ENCODE measurements at places on chromosomes 4 and X.
A peak's percentile ranks its signal among the peaks of the same experiment; 100 is the strongest.

DNA sequence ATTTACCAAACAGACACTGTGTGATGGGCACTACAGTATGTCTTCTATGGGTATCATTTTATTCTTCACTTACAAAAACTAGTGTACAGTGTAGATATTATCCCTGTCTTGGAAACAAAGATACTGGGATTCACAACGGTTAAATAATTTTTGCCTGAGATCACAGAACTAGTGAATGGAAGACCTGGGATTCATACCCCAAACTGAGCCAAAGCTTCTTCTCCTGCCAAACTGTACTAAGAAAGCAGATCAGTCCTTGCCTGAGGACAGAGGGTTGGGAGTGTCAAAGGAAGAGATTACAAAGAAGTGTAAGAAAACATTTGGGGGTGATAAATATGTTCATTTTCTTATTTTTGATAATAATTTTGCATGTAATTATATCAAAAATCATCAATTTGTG, 43.1 kb downstream of the PPA2 start:
- H3K4me1 ChIP-seq = no peaks in the 10 kb centered on the region
- no peak for DNase-seq
- H3K4me3 ChIP-seq = no peak overlapping the region
- no peaks in the 10 kb centered on the region for H3K27me3 ChIP-seq
- H3K36me3 ChIP-seq = peaks cover 24% of the 10 kb centered on the region

DNA sequence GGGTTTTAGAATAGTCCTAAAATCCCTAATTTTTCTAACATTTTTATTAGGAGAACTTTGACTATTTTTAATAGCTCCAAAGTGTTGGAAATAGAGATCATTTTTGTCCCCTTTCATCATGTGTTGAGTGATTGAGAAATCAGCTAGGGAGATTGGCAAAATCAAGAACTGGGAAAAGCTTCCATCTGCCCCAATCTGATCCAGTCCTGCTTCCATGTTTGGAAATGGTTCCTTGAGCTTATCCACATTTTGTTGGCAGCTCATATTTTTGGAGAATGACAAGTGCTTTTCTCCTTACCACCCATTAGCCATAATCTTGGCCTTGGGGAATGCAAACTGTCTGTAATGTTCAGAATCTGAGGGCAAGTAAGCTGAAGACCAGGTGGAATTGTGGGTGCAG, 73.9 kb downstream of the SYNPO2 start:
- DNase-seq = no peak
- no peaks in the 10 kb centered on the region for H3K4me1 ChIP-seq
- no peaks in the 10 kb centered on the region for H3K27me3 ChIP-seq

DNA sequence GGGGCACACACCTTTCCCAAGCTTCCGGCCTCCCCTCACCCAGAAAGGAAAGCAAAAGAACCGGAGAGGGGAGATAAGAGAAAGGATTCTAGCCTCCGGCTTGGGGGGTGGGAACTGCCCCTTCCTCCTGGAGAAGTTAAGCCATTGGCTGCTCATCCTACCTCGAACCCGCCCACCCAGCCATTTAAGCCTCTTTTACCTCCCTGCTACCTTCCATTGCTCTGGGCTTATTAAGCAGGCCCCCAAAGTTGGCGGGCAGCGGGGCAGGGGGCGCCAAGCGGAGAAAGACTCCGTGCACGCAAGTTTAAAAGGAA, 2.3 kb downstream of the MAML3 start:
- H3K27me3 ChIP-seq = peaks cover 27% of the 10 kb centered on the region
- DNase-seq = peak; percentile 77
- peak overlapping the region; percentile 31 for H3K27ac ChIP-seq
- H3K36me3 ChIP-seq = no peaks in the 10 kb centered on the region
- peaks cover 44% of the 10 kb centered on the region for H3K4me1 ChIP-seq

GRCh38 chr4:25065431-25065858, 34.7 kb upstream of the LGI2 start:
- no peak for DNase-seq
- no peak overlapping the region for H3K27ac ChIP-seq
- H3K4me1 ChIP-seq = no peaks in the 10 kb centered on the region
- H3K36me3 ChIP-seq = no peaks in the 10 kb centered on the region
- H3K27me3 ChIP-seq = peaks cover 6% of the 10 kb centered on the region
